ENCODE measurements at places on chromosomes 2 and 18. TPM values are rescaled to one million over a fixed set of nuclear protein-coding genes. Genes with fewer than 3 reads are reported as not detected.

- H3K4me1 ChIP-seq = no peaks in the 10 kb centered on the region
- DNase-seq = no peak
- H3K27me3 ChIP-seq = no peaks in the 10 kb centered on the region
These were observed 203.4 kb upstream of the RND3 start for GRCh38 chr2:150690870-150691269.

DNA sequence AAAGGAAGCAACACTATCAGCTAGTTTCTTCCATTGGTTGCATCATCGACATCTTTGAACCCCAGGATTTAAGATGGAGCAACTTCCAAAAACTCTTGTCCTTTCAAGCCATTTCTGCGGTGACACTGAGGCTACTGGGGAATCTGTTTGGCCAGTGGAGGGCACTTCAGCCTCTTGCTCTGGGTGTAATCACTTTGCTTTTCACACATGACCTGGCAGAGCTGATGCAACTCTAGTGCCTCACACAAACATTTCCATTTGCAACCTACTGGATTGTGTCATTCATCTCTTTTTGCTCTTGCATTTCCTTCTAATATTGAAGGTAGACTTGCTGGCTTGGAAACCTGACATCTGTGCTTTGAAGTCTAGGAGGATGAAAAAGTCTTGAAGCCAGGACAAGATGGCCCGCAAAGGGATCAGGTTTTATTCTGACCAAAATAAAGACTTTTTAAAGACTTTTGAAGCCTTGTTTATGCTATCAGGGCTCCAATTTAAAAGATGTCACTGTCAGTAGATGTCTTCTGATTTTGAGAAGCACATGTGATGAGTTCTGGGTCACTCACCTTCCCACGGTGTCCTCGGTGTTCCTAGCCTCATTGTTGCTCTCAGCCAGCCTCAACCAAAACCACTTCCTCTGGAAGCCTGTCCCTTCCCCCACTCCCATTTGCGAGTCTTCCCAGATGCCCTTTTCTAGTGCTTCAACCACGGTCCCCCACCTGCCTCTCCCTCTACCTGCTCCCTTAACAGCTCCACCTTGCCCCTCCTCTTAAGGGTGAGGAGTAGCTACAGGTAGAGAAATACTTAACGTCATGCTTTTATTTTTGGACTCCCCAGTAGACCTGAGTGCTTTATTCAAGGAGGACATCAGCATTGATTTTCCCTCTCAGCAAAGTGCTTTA lies 69.7 kb upstream of the KCNE4 start:
- H3K27me3 ChIP-seq = no peaks in the 10 kb centered on the region
- peak overlapping the region; percentile 62 for H3K27ac ChIP-seq
- H3K4me3 ChIP-seq = no peak overlapping the region
- DNase-seq = peak; percentile 67
- H3K4me1 ChIP-seq = peaks cover 22% of the 10 kb centered on the region
- H3K36me3 ChIP-seq = no peaks in the 10 kb centered on the region

GRCh38 chr2:133765658-133766057 lies 197.4 kb upstream of the NCKAP5 start:
- H3K4me3 ChIP-seq = no peak overlapping the region
- no peaks in the 10 kb centered on the region for H3K36me3 ChIP-seq
- H3K4me1 ChIP-seq = no peaks in the 10 kb centered on the region
- no peak for DNase-seq

DNA sequence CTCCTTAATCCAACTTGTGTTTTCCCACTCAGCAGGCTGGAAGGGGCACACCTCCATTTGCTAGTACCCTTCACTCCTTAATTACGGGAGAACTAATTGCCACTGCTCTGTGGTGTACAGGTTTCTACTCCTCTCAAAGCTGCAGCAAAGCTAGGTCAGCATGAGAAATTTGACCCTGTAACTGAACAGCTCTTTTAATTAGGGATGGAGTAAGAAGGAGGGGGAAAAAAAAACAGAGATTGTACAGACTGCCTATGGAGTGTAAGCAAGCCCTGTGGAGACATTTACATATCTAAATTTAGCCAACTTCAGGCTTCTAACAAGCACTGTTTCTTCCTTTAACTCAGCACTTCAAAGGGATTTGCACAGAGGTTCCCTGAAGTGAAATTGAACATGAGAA lies 629.7 kb upstream of the SETBP1 start:
- H3K27ac ChIP-seq = no peak overlapping the region
- H3K4me1 ChIP-seq = no peaks in the 10 kb centered on the region

DNA sequence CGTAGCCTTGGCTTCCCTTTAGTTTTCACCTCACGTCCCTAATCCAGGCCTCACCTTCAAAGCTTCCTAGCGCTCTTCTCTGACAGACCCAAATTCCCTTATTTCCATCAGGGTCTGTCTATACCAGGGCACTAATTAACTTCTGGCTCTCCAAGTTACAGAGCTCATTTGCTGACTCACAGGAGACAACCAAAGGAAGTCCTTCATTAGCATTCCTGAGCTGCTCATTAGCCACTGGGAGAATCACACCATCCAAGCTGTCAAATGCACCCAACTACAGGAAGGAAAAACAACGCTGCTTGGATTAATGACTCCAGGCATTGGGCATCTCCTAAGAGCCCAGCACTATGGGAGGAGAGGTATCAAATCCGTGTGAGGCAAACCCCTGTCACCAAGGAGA lies 109.8 kb upstream of the ALK start:
- peaks cover 14% of the 10 kb centered on the region for H3K4me1 ChIP-seq
- no peak for DNase-seq
- H3K27me3 ChIP-seq = peaks cover 13% of the 10 kb centered on the region
- H3K36me3 ChIP-seq = no peaks in the 10 kb centered on the region
- no peak overlapping the region for H3K4me3 ChIP-seq

DNA sequence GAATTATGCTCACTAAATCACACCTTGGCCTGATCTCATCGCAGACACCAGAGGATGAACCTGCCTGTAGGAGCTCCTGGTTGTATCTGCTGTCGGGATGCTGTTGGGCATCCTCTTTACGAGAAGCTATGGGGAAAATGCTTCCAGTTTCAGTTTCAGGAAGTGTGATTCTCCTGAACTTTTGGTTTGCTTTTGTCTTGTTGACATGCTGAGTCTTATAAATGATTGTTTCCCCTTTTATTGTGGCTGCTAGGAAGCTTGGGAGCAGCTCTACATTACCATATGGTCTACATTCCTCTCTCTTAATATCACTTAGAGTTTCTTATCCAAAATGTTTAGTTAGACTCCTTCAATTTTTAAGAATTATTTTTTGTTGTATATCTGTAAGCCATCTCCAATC lies 227.5 kb downstream of the MTX2 start:
- no peaks in the 10 kb centered on the region for H3K4me1 ChIP-seq
- peaks cover 8% of the 10 kb centered on the region for H3K27me3 ChIP-seq
- H3K4me3 ChIP-seq = no peak overlapping the region
- H3K36me3 ChIP-seq = no peaks in the 10 kb centered on the region
- H3K27ac ChIP-seq = no peak overlapping the region
- DNase-seq = no peak

DNA sequence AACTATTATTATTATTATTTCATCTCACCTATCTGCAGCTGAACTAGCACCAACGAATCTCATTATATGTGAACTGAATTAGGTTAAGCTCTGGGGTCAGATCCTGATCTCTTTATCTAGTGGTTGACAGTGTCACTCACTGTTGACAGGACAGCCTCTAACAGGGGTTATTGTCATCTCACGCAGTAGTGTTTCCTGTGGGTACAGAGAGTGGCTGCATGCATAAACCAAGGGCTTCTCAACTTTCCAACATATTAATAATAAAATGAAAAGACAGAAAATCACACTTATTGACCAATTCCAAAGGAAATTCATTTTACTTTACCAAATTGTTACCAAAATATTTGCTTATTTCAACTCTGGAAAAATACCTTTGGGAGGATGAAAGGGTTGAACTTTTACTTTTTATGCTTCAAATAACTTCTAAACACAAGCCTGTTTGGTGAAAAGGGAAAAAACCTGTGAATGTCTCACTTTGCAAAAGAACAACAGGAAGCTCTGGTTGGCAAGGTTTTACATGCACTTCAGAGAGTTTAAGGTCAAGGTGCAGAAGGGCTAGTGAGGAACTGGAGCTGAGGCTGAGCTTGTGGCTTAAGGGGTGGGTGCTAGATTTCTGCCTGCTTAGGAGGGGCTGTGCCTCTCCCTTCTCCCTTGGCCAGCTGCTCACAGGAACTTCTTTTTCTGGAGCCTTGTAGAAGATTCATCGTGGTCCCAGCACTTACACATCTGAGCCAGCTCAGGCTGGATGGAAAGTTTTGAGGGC lies 72.6 kb downstream of the CTAGE1 start:
- H3K4me3 ChIP-seq = no peak overlapping the region
- H3K27me3 ChIP-seq = no peaks in the 10 kb centered on the region
- H3K27ac ChIP-seq = no peak overlapping the region
- DNase-seq = no peak

DNA sequence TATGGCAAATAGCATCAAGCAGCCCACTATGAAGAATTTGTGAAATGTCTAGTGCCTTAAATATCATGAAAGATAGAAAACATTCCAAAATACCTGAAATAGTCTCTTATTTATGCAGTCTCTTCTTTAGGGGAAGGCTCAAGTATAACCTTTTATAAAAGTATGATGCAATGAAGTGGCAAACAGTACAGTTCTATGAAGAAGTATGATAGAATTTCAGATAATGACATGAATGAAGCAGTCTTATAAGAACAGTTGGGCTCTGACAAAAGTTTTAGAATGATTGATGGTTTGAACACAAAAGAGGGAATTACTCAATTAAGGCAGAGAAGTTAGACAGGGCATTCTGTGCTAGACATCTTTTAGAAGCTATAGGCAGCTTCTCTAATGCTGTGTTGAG lies 1791.8 kb upstream of the PIK3C3 start:
- H3K4me1 ChIP-seq = no peaks in the 10 kb centered on the region
- H3K27ac ChIP-seq = no peak overlapping the region
- no peaks in the 10 kb centered on the region for H3K27me3 ChIP-seq
- H3K4me3 ChIP-seq = no peak overlapping the region

DNA sequence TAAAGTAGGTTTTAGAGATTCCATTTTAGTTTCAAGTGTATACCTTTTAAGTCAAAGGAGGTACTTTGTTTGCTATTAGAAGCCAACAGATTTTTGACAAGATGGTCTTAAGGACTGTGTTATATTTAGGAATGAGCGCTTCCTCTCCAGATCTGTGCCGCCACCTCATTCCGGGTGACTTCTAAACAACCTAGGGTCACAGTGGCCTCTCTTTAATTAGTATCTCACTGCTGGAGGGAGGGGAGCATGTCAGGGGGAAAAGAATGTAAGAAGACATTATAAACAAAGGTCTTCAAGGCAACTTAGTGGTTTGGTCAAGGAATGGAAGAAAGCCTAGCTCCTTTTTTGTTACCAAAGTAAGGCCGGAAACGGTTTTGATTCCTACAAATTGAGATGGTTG lies 67.0 kb downstream of the RBMS1 start:
- H3K27ac ChIP-seq = no peak overlapping the region
- H3K27me3 ChIP-seq = no peaks in the 10 kb centered on the region
- DNase-seq = no peak
- no peak overlapping the region for H3K4me3 ChIP-seq
- H3K4me1 ChIP-seq = peaks cover 7% of the 10 kb centered on the region
- H3K36me3 ChIP-seq = peaks cover 7% of the 10 kb centered on the region

DNA sequence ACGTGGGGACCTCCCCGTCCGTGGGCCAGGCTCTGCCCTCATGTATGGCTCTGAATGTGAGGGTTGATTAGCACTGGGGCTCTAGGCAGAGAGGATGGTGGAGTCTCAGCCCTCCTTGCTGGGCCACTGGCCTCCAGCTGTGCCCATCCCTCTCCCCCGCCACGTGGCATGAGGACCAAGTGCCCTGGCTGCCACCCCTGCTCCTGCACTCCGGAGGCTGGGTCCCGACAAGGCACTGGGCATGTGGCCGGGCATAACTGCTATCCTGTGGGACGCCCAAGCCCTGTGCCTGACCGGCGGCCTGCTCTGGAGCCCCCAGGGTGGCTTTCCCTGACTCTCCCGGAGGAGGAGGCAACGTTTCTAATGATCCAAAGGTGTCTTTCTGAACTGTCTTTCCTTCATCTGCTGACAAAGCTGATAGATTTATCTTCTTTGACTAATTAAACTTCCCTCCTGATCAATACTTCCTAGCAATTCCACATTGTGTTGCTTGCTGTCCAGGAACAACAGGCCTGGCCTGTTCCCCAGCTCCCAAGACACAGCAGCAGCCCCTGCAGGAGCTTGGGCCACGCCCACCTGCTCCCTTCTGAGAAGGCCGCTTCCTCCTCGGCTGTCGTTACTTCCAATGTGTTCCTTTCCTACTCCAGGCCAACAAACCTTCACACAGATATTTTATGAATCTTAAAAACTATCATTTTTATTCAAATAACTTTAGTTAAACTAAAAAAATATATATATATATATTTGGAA lies 132.0 kb downstream of the SNTG2 start:
- H3K27ac ChIP-seq = no peak overlapping the region
- H3K36me3 ChIP-seq = no peaks in the 10 kb centered on the region
- no peaks in the 10 kb centered on the region for H3K4me1 ChIP-seq
- no peak overlapping the region for H3K4me3 ChIP-seq
- peaks cover 51% of the 10 kb centered on the region for H3K27me3 ChIP-seq

- no peaks in the 10 kb centered on the region for H3K27me3 ChIP-seq
- no peak overlapping the region for H3K27ac ChIP-seq
- no peaks in the 10 kb centered on the region for H3K36me3 ChIP-seq
- no peaks in the 10 kb centered on the region for H3K4me1 ChIP-seq
- no peak for DNase-seq
These were observed 90.3 kb upstream of the PHLPP1 start for GRCh38 chr18:62625019-62625418.

- DNase-seq = no peak
- no peak overlapping the region for H3K27ac ChIP-seq
- H3K27me3 ChIP-seq = no peaks in the 10 kb centered on the region
- no peaks in the 10 kb centered on the region for H3K4me1 ChIP-seq
- H3K4me3 ChIP-seq = no peak overlapping the region
These were observed 14.4 kb upstream of the TET3 start for GRCh38 chr2:73970141-73970803.

- H3K27ac ChIP-seq = no peak overlapping the region
- DNase-seq = no peak
- no peaks in the 10 kb centered on the region for H3K27me3 ChIP-seq
- H3K4me1 ChIP-seq = no peaks in the 10 kb centered on the region
- no peaks in the 10 kb centered on the region for H3K36me3 ChIP-seq
These were observed 160.0 kb upstream of the MYO3B start for GRCh38 chr2:170017860-170018532.

LRRTM4 gene
- total RNA-seq = 1.3 TPM

STPG4 gene
- 6.5 TPM for total RNA-seq

MYO3B gene
- 6.7 TPM for total RNA-seq

KLHL41 gene
- not detected for total RNA-seq

SOX11 gene
- not detected for total RNA-seq

SPC25 gene
- total RNA-seq = 20.7 TPM
